NCI-H1092 (cell line): ENCODE measurements at places on chromosomes 6 and 20.
A peak's percentile ranks its signal among the peaks of the same experiment; 100 is the strongest.

DNA sequence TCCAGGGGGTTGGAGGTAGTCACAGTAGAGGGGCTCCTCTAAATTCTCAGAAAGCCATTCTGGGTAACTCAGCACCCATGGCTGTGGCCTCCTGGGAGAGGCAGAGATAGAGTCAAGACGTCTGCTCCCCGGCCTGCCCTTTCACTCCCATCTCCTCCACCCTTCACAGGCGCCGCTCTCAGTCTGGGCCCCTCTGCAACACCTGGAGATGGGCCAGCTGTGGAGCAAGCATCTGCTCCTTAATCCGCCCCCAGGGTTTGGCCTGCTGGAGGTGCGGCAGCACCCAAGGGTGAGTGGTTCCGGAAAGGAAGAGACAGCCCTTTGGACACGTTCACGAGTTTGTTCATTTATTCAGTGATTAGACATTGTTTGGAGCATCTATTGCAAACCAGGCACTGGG lies 271.3 kb downstream of the BMP7 start:
- no peak for DNase-seq

DNA sequence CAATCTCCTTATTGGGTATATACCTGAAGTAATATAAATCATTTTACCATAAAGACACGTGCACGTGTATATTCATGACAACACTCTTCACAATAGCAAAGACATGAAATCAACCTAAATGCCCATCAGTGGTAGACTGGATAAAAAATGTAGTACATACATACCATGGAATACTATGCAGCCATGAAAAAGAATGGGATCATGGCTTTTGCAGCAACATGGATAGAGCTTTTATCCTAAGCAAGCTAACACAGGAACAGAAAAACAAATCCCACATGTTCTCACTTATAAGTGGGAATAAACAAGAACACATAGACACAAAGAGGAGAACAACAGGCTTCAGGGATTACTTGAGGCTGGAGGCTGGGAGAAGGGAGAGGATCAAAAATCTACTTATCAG lies 208.3 kb upstream of the QKI start:
- DNase-seq = no peak

DNA sequence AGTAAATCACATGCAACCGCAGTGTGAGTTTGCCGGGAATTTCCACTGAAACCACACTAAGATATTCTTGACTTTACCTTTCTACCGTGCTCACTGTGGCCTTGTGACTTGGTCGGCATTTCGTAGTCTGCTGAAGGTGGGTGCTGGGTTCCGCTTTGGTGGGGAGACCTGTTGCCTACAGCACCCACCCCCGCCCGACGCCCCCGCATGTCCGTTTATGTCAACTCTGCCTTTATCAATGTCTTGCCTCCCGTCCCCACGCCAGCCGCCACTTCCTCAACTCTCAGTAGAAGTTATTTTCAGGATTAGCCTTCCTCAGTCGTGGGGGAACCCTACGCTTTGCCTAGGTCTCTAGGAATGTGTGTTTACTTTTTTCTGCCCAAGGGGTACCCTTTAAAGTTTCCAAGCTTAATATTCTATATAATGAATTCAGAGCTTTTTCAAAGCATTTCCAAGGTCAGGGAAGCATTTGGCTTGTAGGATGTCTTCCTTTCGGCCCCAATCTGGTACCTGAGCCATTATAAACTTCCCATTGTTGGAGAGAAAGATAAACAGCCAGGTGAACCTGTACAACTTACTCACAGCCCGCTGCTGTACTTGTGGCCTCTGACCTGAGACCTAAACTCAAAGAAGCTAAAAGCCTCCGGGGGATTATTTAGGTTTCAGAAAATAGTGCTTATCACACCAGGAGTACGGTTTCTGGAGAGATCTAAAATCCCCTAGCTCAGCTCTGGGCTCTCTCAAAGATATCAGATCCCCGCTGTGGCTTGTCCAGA lies 54.2 kb downstream of the TBC1D7 start:
- DNase-seq = no peak

DNA sequence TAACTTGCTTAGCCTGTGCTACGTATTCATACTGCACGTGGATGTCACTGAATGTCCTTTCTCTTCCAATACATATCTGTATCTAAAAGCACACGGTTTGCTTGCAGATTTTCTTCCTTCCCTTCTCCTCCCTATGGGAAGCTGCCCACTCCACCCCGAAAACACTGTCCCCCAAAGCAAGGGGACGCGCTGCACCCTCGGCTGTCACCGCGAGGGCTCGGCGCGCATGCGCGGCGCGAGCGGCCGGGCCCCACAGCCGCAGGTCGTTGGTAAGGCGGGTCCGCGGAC lies 659 bp downstream of the TMX4 start:
- peak; percentile 62 for DNase-seq

- no peak for DNase-seq
Measured at GRCh38 chr20:31856516-31856915, 11.1 kb upstream of the FOXS1 start.

DNA sequence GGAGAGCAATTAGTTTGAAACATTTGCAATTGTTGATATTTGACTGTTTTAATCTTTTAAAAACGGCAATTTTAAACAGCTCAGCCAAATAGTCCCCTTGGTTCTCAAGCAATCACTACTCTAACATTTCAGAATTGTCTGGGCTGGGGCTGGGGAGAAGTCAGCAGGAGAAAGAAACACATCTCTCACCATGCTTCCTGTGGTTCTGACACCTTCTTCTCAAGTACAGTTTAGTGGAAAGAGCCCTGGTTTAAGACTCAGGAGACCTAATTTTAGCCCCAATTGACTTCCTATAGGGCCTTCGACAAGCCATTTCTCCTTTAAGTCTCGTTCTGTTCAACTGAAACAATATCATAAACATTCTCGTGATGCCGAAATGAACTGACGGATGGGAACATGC lies 168.4 kb upstream of the CDYL start:
- no peak for DNase-seq

- no peak for DNase-seq
Measured at GRCh38 chr6:13712599-13712898, 914 bp upstream of the RANBP9 start.

DNA sequence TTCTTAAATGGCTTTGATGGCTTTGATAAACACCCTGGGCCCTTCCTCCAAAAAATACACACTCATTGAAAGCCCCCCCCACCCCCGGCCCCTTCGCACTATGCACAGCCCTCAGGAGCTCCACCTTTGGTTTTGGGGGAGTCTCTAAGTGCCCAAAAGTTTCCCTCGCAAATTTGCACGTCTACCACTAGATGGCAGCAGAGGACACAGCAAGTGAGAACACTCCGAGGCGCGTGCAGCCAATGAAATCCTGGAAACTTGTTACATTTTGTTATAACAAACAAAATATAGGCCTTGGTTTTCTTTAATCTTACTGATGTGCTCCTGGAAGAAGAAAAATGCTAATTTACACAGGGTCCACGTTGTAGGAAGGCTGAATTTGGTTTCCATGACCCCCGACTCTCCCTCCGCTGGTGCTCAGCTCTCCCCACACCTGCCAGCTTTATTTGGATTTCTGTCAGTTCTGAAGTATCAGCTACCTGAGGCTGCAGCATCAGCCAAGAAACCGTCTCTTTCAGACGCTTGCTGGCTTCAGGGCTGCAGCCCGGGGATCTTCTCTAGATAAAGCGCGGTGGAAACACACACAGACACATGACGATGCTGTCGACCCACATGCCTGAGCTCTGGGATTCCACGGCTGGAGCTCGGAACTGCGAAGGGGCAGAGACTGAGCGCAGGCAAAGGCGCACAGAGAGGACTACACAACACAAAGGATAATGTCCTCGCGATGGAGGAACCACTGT lies 148.3 kb upstream of the RPS6KA2 start:
- peak; percentile 75 for DNase-seq

GRCh38 chr6:52922161-52922560 lies 12.7 kb upstream of the GSTA3 start:
- no peak for DNase-seq

GRCh38 chr6:42227173-42227850 lies 9.7 kb upstream of the MRPS10 start:
- no peak for DNase-seq

DNA sequence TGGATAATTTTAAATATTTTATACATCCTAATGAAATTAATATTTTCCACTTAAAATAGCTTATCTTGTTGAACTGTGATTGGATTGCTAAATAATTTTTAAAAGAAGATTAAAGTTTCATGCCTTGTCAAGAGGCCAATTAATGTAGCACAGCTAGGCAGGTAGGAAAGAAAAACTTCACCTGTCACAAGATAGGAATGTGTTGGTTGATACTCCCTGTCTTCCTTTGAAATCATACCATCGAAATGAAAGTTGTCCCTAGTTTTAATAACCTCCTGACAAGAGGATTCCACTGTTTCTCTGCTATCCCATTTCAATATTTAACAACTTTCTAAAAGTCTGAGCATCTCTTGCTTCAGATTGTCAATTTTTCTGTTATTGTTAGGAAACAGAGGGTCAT lies 80.8 kb downstream of the BMP6 start:
- DNase-seq = no peak

DNA sequence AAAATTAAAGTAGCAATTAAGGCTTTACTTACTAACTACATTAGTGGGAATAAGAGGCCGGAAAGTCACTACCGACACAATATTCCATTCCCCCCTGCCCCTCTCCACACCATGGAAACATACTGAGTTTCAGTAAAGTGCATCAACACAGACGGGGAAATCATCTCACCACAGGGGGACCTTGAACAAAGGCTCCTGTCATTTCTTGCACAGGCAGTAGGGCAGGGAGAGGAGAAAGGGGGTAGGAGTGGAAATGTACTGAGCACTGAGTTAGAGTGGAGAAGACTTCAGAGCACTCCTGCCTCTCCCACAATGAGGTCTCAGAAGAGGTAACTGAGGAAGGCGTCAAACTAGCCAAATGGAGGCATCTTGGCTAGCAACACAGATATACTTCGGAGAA lies 1426.9 kb upstream of the EYS start:
- DNase-seq = no peak

- DNase-seq = no peak
Measured at GRCh38 chr6:163602851-163603250, 188.3 kb downstream of the QKI start.

DNA sequence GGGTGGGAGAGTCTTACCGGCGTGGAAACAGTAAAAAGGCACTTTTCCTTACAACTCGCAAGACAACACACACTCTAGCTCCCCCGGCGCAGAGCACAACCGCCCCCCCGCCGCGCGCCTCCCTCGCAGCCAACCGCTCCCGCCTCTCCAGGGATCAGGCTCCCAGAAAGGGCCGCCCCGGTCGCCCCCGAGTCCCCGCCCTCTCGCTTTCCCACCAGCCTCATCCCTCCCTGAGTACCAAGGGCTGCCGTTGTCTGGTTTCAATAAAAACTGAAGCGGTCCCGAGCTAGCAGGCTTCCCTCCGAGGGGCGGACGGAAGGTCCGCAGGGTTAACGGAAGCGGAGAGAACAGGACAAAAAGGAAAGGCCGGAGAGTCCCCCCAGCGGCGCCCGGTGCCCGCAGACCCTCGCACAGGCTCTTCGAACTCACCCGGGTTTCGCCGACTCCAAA lies 804 bp downstream of the ELOVL5 start:
- peak; percentile 37 for DNase-seq

- DNase-seq = no peak
Measured at GRCh38 chr6:152034631-152035030, 227.1 kb downstream of the ESR1 start.

GRCh38 chr20:57786304-57786932 lies 76.6 kb upstream of the PMEPA1 start:
- no peak for DNase-seq

GRCh38 chr6:36822506-36823269 lies 16.6 kb downstream of the CPNE5 start:
- no peak for DNase-seq

GRCh38 chr6:144305567-144305966 lies 20.4 kb downstream of the UTRN start:
- DNase-seq = no peak

- DNase-seq = no peak
Measured at GRCh38 chr6:32167761-32168262, 3.4 kb downstream of the EGFL8 start.

GRCh38 chr20:64261138-64261537 lies 5.6 kb downstream of the PCMTD2 start:
- no peak for DNase-seq

- DNase-seq = no peak
Measured at GRCh38 chr6:100176311-100176950, 182.4 kb upstream of the MCHR2 start.

GRCh38 chr6:51893366-51893765 lies 194.0 kb downstream of the PKHD1 start:
- no peak for DNase-seq

DNA sequence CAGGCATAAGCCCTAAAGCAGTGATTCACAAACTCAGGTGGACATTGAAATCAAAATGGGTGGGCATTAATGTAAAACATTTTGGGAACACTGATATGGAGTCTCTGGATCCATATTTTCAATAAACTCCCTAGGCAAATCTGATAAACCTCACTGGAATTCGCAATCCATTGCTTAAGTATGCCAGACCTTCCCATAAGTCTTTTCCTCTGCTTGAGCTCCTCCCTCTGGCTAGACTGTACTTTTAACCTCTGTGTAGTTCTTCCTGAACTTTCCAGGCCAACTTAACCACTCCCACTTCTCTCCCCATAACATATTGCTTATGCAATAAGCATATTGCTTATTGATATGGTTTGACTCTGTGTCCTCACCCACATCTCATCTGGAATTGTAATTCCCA lies 629.7 kb upstream of the IMPG1 start:
- no peak for DNase-seq

DNA sequence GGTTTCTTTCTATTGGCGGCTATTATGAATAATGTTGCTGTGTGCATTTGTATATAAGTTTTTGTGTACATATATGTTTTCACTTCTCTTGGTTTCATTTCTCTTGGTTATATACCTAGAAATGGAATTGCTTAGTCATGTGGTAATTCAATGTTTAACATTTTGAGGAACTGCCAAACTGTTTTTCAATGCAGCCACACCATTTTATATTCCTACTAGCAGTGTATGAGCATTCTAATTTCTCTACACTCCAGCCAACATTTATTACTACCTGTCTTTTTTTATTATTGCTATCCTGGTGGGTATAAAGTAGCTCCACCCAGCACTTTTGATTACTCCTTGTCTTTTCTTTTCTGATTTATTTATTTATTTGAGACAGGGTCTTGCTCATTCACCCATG lies 54.8 kb downstream of the PHACTR2 start:
- no peak for DNase-seq

DNA sequence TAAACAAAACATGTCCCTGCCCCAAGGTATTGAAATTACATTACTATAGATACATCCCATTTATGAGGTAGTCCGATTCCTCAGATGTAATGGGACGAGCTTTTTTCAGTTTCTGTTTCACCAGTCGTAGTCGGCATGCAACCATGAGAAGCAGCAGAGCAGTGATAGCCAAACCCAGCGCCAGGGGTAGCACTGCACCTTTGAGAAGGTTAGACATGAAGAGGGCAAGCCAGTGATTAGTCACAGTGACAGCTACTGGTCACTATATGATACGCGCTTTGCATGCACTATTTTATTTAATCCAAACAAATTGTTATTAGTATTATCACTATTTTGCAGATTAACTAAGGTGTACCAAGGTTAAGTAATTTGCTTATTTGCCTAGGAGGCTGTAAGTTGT lies 43.7 kb downstream of the LRP11 start:
- no peak for DNase-seq

GRCh38 chr20:50335866-50336265 lies 145.2 kb downstream of the CEBPB start:
- DNase-seq = no peak

- DNase-seq = no peak
Measured at GRCh38 chr6:24080711-24081110, 45.3 kb upstream of the NRSN1 start.
